ENCODE measurements at places on chromosomes 2 and 18.

- no peak for DNase-seq
These were observed 171.1 kb upstream of the MC4R start for GRCh38 chr18:60543646-60544045.

DNA sequence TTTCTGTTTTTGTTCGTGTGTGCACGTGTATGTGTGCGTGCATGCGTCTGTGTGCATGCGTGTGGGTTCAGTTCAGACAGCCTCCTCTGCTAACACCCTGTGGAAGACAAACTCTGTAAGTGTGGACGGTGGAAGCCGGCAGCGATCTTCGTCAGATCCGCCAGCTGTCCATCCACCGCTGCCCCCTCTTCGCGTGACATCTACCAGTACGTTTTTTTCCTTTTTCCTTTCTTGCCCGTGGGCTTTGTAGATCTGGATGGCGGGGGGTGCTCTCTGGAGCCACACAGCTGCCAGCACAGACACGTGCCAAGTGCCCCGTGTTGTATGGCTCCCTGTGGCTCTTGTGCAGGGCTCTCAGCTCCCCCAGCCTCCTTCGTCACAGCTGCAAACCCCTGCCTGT is 32.3 kb downstream of the ITGB1BP1 start:
- DNase-seq, result no peak

GRCh38 chr2:176380341-176380740 is 111.1 kb downstream of the MTX2 start:
- DNase-seq, result no peak

DNA sequence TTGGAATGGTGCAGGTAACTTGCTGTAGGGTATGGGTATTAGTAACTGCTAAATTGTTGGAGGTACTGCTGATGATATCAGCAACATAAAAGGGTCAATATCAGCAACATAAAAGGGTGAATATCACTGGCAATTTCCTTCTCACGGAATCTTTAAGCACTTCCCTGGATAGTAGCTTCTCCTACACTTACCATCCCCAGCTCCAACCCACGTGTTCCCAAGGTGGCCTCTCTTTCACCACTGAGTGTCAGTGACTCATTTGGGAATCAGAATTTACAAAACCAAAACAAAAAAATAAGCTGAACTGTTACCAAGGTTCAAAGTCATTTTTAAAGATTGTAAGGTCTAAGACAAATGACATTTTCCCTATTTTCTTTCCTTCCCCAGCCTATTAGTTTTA is 70.8 kb downstream of the LRP2 start:
- no peak for DNase-seq

- no peak for DNase-seq
These were observed 9.2 kb upstream of the DNPEP start for GRCh38 chr2:219396863-219397457.

GRCh38 chr2:127217470-127218325 is 2.4 kb downstream of the CYP27C1 start:
- no peak for DNase-seq

DNA sequence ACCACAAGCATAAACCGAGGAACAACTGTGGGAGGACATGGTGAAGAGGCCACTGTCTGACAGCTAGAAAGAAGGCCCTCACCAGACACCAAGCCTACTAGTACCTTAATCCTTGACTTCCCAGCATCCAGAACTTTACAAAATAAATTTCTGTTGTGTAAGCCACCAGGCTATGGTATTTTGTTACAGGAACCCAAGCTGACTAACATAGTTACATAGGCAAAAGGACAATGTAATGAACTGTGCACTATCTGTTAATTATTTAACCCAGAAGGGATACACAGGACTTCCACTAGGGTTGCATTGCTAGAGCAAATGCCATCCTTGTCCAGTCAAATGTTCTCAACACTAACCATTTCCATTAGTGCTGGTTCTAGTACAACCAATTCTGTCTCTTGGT is 47.7 kb upstream of the DOK6 start:
- no peak for DNase-seq

DNA sequence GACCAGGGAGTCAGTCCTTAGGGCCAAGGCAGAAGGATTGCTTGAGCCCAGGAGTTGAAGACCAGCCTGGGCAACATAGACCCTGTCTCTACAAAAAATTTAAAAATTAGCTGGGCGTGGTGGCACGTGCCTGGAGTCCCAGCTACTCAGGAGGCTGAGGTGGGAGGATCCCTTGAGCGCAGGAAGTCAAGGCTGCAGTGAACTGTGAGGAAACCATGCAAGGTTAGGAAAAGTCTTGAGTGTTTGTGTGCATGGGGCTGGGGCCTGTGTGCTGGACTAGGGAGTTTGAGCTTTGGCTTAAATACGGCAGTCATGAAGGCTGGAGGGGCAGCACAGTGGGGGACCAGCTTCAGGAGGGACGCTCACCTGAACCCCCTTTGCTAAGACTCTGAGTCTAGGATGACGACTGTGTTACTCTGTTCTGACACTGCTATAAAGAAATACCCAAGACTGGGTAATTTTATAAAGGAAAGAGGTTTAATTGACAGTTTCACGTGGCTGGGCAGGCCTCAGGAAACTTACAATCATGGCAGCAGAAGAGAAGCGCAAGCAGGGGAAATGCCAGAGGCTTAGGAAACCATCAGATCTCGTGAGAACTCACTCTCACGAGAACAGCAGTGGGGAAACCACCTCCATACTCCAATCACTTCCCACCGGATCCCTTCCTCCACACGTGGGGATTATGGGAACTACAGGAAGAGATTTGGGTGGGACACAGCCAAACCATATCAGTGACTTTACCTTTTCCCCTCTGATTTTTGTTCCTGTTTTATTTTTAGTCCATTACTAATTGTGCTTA is 39.4 kb downstream of the GORASP2 start:
- DNase-seq, result no peak

DNA sequence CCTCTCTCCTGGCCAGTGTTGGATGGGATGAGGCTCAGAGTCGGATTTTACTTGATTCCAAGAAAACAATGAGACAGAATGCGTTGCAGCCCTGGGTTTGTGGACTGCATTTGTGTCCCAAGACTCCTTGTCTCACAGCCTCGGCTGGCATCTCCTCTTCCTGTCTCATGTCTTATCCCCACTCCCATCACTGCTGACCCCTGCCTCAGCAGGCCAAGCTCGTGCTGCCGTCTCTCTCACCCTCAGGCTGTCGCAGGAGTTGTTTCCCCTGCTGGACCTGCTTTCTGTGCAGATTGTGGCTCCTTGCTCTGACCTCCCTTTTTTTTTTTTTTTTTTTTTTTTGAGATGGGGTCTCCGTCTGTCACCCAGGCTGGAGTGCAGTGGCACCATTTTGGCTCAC is 70.2 kb upstream of the RALBP1 start:
- no peak for DNase-seq

DNA sequence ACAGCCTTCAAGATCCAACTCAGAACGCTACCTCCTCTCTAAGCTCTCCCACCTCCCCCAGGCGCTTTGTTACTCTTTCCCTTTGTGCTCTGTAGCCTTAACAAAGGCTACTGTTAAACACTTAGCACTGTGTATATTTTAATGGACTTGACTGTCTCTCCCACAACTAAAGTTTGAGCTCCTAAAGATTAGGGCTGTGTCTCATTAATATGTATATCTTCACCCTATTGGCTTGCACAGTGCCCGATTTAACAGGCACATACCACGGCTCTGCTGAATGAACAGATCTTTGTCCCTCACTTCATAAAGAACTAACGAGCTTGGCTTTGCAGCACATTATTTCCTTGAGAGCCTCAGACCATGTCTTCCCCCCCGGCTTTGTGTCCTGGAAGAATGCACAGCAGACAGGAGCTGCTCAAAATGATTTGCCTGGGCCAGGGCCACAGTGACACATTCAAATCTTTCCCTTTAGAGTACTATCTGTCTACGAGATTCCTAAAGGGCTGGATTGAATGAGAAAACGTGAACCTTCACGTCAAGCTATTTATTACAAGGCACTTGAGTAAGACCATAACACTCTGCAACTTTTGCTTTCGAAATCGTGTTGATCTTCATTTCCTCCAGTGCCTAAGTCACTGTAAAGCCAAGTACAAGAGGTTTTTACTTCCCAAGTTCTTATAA is 22.1 kb downstream of the ABHD3 start:
- DNase-seq, result peak; percentile 68

GRCh38 chr2:38731684-38732221 is 19.4 kb downstream of the SRSF7 start:
- no peak for DNase-seq

DNA sequence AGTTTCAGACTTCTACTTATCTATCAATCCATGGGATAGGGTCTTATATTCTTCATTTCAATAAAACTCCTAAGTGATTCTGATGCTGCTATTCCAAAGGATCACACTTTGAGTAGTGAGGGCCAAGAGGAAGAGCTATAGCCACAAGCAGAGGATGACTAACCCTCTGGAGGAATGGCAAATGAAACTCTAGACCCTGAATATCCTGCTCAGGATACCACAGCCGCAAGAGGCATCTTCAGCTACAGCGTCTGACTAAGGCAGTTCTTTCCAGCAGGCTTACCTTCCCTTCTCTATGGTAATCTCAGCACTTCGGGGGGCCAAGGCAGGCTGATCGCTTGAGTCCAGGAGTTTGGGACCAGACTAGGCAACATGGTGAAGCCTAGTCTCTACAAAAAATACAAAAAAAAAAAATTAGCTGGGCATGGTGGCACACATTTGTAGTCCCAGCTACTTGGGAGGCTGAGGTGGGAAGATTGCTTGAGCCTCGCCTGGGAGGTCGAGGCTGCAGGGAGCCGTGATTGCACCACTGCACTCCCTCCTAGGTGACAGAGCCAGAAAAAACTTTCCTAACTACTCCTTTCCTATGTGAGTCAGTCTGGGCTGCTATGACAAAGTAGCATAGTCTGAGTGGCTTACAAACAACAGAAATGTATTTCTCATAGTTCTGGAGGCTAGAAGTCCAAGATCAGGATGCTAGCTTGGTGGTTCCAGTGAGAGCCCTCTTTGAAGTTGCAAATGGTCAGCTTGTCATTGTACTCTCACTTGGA is 371.9 kb downstream of the IRS1 start:
- DNase-seq, result no peak

- DNase-seq, result no peak
These were observed 824.3 kb upstream of the ZEB2 start for GRCh38 chr2:145344076-145344724.

- DNase-seq, result peak; percentile 30
These were observed 56.1 kb upstream of the FHL2 start for GRCh38 chr2:105454801-105455485.

DNA sequence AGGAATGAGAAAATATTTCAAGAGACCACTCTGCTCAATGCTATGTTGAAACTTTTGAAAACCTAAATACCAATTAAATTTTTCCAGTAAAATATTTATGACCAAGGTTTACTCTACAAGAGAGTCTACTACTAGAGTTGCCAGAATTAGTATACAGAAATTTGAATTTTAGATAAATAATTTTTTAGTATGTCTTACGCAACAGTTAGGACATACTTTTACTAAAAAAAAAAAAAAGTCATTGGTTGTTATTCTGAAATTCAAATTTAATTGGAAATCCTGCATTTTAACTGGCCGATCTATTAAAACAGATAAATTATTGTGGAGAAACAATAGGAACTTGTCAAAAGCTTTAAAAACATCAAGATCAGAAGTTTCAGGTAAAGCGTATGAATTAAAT is 49.1 kb upstream of the TMEM200C start:
- no peak for DNase-seq

DNA sequence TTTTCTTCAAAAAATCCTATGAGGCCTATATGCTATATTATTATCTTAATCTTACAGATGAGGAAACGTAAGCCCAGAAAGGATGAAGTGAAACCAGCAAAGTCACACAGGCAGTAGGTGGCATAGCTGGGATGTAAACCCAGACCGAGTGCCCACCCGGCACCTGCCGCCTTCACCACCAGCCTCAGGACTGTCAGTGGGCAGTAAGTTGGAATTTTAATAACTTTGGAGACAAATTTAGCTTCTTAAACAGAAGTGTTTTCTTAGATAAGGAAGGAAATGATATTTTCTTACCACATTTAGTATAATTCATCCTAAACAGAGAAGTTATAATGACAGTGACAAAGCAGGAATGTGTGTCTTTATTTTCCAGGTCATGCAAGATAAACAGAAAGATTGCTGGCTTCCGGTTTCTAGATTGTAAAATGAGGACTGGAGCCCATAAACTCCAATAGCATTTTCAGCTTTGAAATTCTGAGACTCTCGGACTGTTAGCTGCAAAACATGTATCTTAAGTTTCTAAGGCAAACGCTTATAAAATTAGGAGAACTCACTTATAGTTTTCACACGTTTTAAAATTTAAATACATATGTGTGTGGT is 59.3 kb downstream of the CD8B2 start:
- no peak for DNase-seq

DNA sequence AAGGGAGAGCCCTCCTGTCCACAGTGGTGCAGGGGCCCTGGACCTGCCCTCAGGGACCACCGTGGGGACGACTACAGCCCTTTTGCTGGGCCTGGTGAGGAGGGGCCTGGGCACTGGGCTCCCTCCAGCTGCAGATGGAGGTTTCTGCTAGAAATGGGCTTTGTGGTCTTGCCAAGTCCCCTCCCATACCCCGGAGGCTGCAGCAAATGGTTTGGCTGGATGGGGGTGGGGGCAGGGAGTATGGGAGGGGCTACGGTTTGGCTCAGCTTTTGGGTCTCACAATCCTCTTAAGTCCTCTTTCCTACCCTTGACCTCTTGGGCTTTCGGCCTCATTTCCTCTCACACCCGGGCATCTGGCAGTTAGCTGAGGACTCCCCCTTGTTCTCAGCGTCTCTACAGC is 21.7 kb downstream of the TET3 start:
- DNase-seq, result no peak

DNA sequence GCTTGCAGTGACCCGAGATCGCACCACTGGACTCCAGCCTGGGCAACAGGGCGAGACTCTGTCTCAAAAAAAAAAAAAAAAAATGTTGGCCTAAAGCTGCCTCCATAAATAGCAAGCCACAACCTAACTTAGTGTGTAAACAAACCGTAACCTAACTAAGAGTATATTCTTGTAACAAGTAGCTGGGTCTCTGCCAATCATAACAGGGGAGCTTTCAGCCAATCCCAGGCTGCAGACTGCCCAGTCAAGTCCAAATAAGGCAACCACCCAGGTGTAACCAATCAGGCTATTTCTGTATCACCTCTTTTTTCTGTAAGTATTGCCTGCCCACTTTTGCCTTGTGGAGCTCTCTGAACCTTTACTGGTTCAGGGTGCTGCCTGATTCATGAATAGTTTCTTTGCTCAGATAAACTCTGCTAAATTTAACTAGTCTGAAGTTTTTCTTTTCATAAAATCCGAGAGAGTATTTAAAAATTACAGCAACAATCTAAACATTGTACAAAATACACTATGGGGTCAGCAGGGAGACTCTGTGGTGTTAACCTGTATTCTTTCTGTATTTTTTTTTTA is 4.5 kb downstream of the PSTPIP2 start:
- no peak for DNase-seq

- no peak for DNase-seq
These were observed 26.2 kb upstream of the KDM3A start for GRCh38 chr2:86414996-86415395.

DNA sequence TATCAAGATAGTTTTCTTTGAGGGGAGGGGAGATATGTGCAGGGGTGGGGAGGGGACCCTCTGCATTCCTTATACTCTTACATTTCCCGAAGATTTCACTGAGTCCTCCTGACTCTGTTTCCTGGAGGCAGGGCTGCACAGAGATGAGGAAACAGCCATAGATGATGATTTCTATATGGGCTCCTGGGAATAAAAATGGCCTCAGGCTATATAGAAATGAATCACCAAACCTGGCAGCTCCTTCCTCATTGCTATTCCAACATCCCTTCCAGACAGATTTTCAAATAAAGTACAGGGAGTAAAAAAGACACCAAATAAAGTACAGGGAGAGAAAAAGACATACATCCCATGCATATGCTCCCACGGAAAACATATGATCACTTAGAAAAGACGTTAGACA is 474.8 kb upstream of the RAB6C start:
- DNase-seq, result no peak

- peak; percentile 62 for DNase-seq
These were observed 797 bp downstream of the KLHL14 start for GRCh38 chr18:32771871-32772580.

Data from neural progenitor cell (in vitro differentiated cells).